ENCODE measurements at places on chromosomes 5 and 9. TPM values are rescaled to one million over a fixed set of nuclear protein-coding genes. Genes with fewer than 3 reads are reported as not detected.
A peak's percentile ranks its signal among the peaks of the same experiment; 100 is the strongest.

- peaks cover 46% of the 10 kb centered on the region for H3K27me3 ChIP-seq
- H3K4me1 ChIP-seq, result no peaks in the 10 kb centered on the region
- H3K36me3 ChIP-seq, result no peaks in the 10 kb centered on the region
- no peak overlapping the region for H3K27ac ChIP-seq
Measured at GRCh38 chr9:124054582-124055227, 43.1 kb downstream of the LHX2 start.

- no peaks in the 10 kb centered on the region for H3K27me3 ChIP-seq
- no peaks in the 10 kb centered on the region for H3K36me3 ChIP-seq
- DNase-seq, result no peak
- H3K4me1 ChIP-seq, result no peaks in the 10 kb centered on the region
- no peak overlapping the region for H3K4me3 ChIP-seq
- H3K27ac ChIP-seq, result no peak overlapping the region
Measured at GRCh38 chr5:62909326-62909725, 330.7 kb downstream of the LRRC70 start.

- peaks cover 51% of the 10 kb centered on the region for H3K27me3 ChIP-seq
- H3K4me3 ChIP-seq, result no peak overlapping the region
- H3K27ac ChIP-seq, result no peak overlapping the region
- H3K36me3 ChIP-seq, result peaks cover 3% of the 10 kb centered on the region
Measured at GRCh38 chr5:154193701-154194121, 3.2 kb downstream of the GALNT10 start.

DNA sequence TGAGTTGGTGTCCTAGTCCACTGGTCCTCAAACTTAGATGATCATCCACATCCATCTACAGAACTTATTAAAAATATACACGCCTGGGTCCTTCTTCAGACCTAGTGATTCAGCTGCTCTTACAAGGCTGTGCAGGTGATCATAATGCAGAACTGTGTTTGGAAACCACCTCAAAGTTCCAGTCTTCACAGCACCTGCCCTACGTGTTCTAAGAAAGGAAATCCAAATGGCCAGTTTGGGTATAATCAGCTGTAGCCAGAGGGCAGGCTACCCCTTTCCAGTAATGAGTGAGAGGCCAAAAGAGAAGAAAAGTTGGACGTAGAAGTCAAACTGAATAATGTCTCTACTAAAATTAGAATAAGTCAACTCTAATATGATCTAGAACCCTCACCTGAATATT is 15.4 kb downstream of the REEP5 start:
- H3K4me1 ChIP-seq, result no peaks in the 10 kb centered on the region
- H3K27me3 ChIP-seq, result no peaks in the 10 kb centered on the region
- DNase-seq, result no peak

DNA sequence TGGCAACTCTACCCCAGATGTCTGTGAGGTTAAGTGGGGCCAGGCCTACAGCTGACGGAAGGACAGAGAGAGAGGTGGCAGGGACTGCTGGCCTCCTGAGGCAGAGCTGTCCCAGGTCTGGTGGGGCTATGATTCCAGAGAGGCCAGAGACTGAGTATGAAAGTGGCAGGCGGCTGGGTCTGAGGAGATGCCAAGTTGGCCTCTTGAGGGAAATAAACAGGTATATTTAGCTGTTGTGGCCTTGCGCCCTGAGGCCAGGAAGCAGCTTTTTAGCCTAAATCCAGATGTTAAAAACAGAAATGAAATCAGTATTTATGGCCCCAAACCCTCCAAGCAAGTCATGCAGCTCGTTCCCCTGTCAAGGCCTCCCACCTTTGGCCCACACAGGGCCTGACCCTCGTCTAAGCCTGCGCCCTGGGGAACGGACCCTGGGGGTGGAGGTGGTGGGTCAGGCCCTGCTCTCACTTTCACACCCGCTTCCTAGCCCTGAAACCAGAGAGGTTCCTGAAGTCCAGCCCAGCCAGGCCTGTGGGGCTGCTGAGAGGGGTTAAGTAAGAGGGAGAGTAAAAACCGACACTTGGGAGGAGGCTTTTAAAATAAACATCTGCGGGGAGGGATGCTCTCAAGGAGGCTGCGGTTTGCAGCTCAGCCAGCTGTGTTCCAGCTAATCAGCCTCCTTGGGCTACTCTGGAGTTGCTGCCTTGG is 18.7 kb downstream of the PCDHGC5 start:
- peak overlapping the region; percentile 72 for H3K4me3 ChIP-seq
- peaks cover 14% of the 10 kb centered on the region for H3K36me3 ChIP-seq
- H3K27me3 ChIP-seq, result no peaks in the 10 kb centered on the region
- H3K27ac ChIP-seq, result peak overlapping the region; percentile 57

DNA sequence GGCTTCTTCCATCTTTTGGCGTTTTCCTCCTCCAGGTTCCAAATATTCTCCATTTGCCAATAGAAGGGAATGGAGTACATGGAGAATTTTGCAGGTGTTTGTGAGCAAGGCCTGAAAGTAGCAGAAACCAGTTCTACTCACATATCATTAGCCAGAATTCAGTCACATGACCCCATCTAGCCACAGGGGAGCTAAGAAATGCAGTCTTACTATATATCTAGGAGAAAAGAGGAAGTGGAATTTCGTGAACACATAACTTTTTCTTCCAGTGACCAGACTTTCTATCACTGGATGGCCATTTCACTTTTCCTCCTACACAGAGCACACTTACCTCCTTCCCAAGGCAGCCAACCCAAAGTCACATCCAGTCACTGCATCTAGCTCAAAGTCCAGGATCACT is 55.1 kb downstream of the LOX start:
- H3K4me3 ChIP-seq, result no peak overlapping the region
- peaks cover 31% of the 10 kb centered on the region for H3K36me3 ChIP-seq
- H3K4me1 ChIP-seq, result no peaks in the 10 kb centered on the region
- H3K27ac ChIP-seq, result no peak overlapping the region
- no peaks in the 10 kb centered on the region for H3K27me3 ChIP-seq

DNA sequence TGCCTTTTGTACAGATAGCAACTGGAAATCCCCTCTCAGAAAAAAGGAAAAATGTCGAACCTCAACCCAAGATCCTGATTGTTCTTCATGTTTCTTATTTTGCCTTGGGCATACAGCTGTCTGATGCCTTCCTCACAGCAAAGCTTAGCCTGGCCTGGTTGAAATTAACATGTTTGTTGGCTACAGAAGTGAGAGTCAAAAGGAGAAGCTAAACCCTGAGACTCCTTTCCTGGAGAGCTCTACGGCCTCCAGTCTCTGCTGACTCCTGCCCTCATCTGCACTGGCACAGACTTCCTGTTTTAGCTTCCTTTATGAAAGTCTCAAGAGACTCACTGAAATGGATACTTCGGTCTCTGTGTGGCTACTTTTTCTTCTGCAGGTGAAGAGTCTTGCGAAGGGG is 186.7 kb downstream of the PARP8 start:
- H3K4me1 ChIP-seq, result no peaks in the 10 kb centered on the region
- no peaks in the 10 kb centered on the region for H3K36me3 ChIP-seq
- H3K27ac ChIP-seq, result no peak overlapping the region
- H3K4me3 ChIP-seq, result no peak overlapping the region
- no peak for DNase-seq
- H3K27me3 ChIP-seq, result peaks cover 16% of the 10 kb centered on the region

DNA sequence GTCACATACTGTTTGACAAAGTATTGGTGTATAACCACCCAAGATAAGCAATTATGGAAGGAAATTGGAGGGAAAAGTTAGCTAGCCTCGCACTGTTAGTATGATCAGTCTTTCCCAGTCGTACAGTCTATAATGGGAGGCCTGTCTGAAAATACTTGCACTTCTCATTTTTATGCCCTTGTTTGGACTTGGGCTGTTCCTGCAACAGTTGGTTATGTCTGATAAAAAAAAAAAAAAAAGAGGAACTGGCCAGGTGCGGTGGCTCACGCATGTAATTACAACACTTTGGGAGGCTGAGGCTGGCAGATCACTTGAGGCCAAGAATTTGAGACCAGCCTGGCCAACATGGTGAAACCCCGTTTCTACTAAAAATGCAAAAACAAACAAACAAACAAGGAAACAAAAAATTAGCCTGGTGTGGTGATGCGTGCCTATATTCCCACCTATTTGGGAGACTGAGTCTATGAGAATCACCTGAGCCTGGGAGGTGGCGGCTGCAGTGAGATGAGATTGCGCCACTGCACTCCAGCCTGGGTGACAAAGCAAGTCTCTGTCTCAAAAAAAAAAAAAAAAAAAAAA is 58.3 kb upstream of the ANKRD33B start:
- no peak overlapping the region for H3K27ac ChIP-seq
- peaks cover 31% of the 10 kb centered on the region for H3K4me1 ChIP-seq
- H3K36me3 ChIP-seq, result no peaks in the 10 kb centered on the region
- no peak for DNase-seq
- no peaks in the 10 kb centered on the region for H3K27me3 ChIP-seq

- no peaks in the 10 kb centered on the region for H3K27me3 ChIP-seq
- DNase-seq, result no peak
Measured at GRCh38 chr5:39605145-39605544, 180.4 kb upstream of the DAB2 start.

GRCh38 chr5:166166071-166166470 is 2125.4 kb upstream of the WWC1 start:
- H3K4me1 ChIP-seq, result no peaks in the 10 kb centered on the region
- no peak overlapping the region for H3K27ac ChIP-seq
- H3K36me3 ChIP-seq, result no peaks in the 10 kb centered on the region
- DNase-seq, result no peak

GRCh38 chr9:107367727-107368502 is 84.8 kb downstream of the RAD23B start:
- H3K27ac ChIP-seq, result no peak overlapping the region
- H3K4me1 ChIP-seq, result peaks cover 7% of the 10 kb centered on the region
- H3K4me3 ChIP-seq, result no peak overlapping the region

DNA sequence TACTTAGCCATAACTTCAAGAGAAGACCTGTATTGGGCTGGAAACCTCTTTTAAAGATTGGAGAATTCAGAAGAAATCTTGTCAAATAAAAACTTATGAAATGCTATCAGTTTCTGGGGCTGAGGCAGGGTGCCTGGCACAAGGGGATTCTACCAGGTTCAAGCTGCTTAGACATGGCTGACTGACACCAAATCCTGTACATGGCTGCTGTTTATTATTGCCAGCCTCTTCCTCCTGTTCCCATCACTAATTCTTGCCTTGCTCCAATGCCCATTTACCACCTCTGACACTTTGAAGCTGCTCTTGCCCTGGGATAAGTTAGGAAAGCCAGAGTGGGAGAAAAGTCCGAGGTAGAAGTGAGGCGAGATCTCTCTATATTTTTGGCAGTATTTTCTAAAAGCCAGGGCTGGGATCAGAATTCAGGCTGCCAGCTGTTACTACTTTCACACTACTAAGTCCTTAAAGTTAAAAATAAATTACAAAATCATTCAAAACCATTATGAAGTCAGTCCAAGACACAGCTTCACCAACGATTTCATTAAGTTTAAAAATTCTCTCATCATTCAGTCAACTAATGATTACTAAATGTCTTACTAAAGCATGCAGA is 66.3 kb upstream of the TNFAIP8 start:
- H3K27ac ChIP-seq, result no peak overlapping the region
- no peaks in the 10 kb centered on the region for H3K36me3 ChIP-seq

DNA sequence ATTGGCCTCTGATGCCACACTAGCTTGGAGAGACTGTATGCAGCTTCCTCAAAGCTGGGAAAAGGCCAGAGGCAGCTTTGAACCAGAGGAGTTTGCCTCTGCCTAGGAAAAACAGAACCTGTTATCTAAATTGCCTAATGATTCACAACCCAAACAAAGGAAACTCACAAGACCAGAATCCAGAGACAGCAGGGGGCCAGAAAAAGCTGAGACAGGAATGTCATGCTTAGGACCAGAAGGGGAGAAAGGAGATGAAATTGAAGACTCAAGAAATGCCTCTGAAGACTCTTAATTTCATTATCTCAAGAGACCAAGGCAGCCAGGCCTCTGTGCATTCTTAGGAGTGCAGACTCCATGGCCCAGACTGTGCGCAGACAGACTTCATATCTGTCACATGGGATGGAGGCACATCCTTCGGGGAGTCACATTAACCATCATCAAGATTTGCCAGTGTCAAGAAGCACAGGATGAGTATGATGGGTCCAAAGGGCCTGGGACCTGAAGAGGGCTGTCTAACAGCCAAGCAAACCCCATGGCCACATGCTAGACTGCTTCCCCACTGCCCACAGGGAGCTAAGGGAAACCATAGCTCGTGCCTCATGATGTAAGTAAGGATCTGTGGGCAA is 57.3 kb downstream of the ARSB start:
- no peaks in the 10 kb centered on the region for H3K36me3 ChIP-seq
- DNase-seq, result no peak
- no peaks in the 10 kb centered on the region for H3K27me3 ChIP-seq
- peak overlapping the region; percentile 35 for H3K27ac ChIP-seq
- H3K4me3 ChIP-seq, result peak overlapping the region; percentile 7

GRCh38 chr9:33447799-33448553 is 583 bp upstream of the AQP3 start:
- no peak overlapping the region for H3K27ac ChIP-seq
- DNase-seq, result no peak
- no peaks in the 10 kb centered on the region for H3K36me3 ChIP-seq

DNA sequence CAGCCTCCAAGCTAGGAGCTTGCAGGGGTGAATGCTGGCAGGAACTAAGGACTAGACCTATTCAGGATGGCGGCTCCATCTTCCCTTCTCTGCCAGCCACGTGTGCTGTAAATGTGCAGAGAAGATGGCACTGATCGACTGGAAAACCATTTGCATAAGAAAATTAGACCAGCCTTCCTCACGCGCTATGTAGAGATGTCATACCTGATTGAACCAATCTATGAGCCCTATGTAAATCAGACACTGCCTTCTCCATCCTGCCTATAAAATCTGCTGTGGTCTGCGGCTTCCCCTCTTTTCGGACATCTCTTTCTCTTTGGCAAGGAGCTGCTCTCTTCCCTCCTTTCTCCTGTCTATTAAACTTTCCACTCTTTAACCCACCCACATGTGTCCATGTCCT is 91.6 kb downstream of the NPR3 start:
- no peak for DNase-seq
- H3K27me3 ChIP-seq, result no peaks in the 10 kb centered on the region
- no peak overlapping the region for H3K4me3 ChIP-seq
- peaks cover 5% of the 10 kb centered on the region for H3K36me3 ChIP-seq
- no peak overlapping the region for H3K27ac ChIP-seq

DNA sequence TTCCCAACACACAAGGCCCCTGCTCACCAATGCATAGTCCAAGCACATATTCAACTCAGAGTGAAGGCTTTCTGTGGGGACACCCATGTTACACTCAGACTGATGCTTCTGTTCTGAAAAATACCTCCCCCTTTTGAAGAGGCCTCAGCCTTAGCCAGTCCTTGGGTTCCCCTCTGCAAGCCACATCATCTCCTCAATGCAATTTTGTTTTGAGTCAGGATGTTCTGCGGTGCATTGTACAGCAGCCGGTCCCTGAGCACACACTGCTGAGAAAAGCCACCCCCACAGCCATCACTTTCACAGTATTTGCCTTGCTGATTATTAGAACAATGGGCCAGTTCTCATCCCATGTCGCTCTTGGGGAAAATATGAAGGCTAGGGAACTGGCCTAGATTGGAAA is 241.2 kb downstream of the FAM114A2 start:
- H3K27ac ChIP-seq, result no peak overlapping the region
- H3K27me3 ChIP-seq, result no peaks in the 10 kb centered on the region
- no peak overlapping the region for H3K4me3 ChIP-seq
- H3K4me1 ChIP-seq, result peaks cover 4% of the 10 kb centered on the region

The TAS2R1 gene
- not detected for total RNA-seq

The STPG3 gene
- total RNA-seq, result 0.31 TPM

The SHOC1 gene
- total RNA-seq, result not detected

The ABHD17B gene
- total RNA-seq, result 35.7 TPM

The LRRC14B gene
- not detected for total RNA-seq

The ELOVL7 gene
- total RNA-seq, result 24.3 TPM

The ANKDD1B gene
- 0.93 TPM for total RNA-seq

The LCP2 gene
- not detected for total RNA-seq

The KCNV2 gene
- total RNA-seq, result not detected
